Progenitor cell of endocrine pancreas (in vitro differentiated cells): ENCODE measurements at places on chromosomes 7 and 10.

GRCh38 chr7:41449694-41450093 lies 253.2 kb downstream of the INHBA start:
- no peak for DNase-seq

- no peak for DNase-seq
These were observed 11.1 kb downstream of the STK17A start for GRCh38 chr7:43594020-43594419.

DNA sequence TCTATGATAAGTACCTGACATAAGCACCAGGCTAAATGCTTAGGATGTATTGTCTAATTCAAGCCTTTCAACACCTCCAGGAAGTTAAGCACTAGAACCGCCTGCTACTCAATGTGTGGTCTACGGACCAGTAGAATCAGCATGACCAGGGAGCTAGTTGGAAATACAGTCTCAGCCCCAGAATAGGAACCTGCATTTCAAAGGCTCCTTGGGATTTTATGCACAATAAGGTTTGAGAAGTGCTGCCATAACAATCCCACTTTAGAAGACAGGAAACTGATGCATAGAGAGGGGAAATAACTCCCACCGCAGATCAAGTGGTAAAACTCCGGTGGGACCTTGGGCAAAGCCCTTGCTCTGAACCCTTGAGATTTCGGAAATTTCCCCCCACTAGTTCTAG lies 8.8 kb upstream of the DUSP5 start:
- no peak for DNase-seq

- no peak for DNase-seq
These were observed 78.4 kb downstream of the NHLRC2 start for GRCh38 chr10:113932854-113933253.

GRCh38 chr10:86368046-86368445 lies 1.5 kb upstream of the GRID1 start:
- no peak for DNase-seq

DNA sequence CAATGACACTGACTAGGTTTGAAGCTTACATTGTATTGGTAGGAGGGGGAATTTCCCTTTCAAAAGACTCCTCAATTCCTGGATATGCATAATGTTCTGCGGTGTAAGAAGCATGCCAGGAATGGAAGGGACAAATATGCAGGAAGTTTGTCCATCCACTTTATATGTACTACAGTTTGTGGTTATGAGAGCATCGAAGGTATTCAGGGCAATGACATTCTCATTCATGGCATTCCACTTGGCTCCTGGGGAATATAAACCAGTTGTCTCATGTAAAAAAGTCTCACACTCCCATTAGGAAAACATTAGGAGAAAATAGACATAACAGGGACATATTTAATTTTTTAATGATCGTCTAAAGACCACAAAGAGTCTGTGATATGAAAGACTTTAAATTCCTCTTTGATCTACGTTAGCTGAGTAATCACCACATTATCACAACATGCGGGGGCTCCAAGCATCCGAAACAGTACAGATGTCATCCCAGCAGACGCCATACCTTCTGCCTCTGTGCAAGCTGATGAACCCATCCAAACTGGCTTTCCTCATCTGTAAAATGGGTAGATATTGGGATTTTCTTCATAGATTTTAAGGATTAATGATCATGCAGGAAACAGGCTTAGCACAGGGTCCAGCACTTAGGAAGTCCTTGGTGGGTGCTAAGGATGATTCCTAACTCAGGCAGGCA lies 675.3 kb downstream of the INHBA start:
- no peak for DNase-seq

- no peak for DNase-seq
These were observed 28.7 kb downstream of the PRSS2 start for GRCh38 chr7:142799437-142799835.

GRCh38 chr10:104589431-104589830 lies 51.7 kb upstream of the SORCS3 start:
- DNase-seq = no peak

- no peak for DNase-seq
These were observed 374.7 kb upstream of the VWC2 start for GRCh38 chr7:49398746-49399145.

- DNase-seq = no peak
These were observed 1.9 kb downstream of the SYPL1 start for GRCh38 chr7:106110238-106110560.

DNA sequence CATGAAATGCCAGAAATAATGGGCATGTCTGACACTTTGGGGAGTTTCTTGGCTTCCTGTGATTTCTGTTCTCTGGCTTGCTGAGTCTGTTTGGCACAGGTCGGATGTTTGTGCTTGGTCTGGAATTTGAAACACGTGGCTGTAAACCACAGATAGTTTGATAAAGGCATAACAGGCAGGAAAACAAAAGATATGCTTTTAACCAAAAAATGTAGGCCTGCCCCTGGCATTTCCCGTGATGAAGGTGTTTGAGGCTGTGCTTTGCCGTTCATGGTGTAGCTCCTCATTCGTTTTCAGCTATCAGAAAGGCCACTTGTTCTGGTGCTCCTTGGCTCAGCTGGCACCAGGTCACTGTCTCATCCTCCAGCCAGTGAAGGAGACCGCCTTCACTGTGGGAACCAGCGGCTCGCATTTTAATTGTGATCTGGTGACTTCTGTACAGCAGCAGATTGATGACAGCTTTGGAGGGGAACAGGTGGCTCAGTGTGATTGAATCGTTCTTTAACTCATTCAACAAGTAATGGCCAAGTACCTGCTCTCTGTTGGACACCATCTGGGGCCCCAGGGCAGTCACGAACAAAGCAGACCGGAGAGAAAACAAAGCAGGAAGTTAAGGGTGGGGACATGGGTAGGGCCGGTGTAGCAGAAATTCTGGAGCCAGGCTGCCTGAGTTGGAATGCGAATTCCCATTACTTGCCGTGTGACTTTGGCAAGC lies 111.5 kb downstream of the CCNY start:
- DNase-seq = no peak

GRCh38 chr7:33458581-33458980 lies 329.2 kb downstream of the BBS9 start:
- no peak for DNase-seq

- no peak for DNase-seq
These were observed 82.7 kb upstream of the GPR22 start for GRCh38 chr7:107387128-107387527.

GRCh38 chr10:89633484-89633883 lies 11.6 kb downstream of the PANK1 start:
- DNase-seq = no peak

DNA sequence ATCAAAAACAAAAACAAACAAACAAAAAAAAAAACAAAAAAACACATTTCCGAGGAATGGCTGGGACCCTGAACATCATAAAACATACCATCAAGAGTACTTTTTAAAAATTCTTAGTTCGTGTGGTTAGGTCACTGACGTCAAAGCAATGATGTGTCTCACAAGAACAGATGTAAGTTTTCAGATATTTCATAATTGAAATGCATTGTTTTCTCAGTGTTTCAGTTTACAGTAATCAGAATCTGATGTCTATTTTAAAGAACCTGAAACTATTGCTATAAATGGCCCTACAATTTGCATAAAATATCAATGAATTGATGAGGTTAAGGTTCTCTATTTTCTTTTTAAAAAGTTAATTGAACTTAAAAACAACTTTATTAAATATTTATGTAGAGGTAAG lies 103.7 kb upstream of the HGF start:
- no peak for DNase-seq

DNA sequence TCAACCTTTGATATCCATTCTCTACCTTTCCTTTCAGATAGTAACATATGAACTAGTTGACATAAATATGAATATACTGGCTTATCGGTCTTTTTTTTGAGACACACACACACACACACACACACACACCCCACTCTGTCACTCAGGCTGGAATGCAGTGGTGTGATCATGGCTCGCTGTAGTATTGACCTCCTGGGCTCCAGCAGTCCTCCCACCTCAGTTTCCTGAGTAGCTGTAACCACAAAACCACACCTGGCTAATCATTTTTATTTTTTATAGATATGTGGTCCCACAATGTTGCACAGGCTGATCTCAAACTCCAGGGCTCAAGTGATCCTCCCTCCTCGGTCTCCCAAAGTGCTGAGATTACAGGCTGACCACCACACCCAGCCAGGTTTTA lies 14.2 kb upstream of the NT5C3A start:
- no peak for DNase-seq

DNA sequence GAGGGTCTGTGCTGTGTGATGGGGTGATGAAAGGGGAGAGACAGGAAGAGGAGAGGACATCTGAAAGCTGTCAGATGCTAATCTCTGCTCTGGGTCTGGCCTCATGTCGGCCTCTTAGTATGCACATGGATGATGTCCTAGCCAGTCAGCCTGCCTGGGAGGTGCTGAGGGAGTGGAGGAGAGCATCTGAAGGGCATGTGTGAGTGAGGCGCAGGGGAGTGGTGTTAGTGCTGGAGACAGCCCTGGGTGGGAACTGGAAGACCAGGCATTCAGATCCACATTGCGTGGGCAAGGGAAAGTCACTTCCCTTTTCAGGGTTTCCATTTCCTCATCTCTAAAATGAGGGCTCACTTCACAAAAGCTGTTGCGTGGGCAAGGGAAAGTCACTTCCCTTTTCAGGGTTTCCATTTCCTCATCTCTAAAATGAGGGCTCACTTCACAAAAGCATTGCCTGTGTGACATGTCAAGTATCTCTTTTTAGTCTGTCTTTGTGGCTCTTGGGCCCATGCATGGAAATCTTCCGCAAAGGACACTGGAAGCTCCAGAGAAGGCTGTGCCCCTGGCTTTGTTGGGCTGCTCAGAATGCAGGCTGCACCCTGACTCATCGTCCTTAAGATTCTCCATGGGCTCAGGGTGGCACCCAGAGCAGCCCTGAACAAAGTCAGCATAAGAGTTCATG lies 10.0 kb downstream of the SFTPD start:
- no peak for DNase-seq

GRCh38 chr7:130305433-130306042 lies 12.6 kb downstream of the CPA4 start:
- no peak for DNase-seq

GRCh38 chr10:121250995-121251764 lies 347.1 kb downstream of the FGFR2 start:
- no peak for DNase-seq

DNA sequence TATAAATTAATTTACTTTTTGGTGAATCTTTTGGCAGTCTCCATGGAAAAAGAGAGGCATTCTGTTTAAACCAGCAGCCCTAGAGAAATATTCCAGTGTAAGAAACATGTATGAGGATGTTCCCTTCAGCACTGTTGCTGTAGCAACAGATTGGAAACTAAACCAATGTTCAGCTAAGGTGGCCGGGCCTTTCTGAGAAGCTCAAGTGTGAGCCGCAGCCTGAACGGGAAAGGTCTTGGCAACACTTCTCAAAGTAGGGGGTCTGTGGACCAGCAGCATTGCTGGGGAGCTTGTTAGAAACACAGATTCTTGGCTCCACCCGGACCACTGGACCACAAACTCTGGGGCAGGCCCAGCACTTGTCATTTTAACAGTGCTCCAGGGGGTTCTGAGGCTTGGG lies 36.2 kb downstream of the RAMP3 start:
- DNase-seq = no peak

DNA sequence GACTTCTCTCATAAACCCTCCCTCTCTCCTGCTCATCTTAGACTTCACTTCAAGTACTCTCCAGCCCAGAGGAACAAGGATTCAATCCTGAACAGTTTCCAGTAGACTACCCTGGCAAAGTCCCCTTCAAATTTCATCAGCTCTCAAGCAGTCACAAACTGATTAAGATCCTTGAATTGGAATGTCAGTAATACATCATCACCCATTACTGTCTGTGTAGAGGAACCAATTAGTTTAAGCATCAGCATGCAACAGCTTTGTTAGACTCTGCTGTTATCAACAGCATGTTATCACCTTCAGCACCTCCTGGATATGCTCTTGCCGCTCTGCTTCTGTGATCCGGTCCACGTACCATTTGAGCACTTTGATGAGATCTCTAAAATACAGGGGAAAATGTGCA lies 307.0 kb upstream of the IMMP2L start:
- DNase-seq = no peak

DNA sequence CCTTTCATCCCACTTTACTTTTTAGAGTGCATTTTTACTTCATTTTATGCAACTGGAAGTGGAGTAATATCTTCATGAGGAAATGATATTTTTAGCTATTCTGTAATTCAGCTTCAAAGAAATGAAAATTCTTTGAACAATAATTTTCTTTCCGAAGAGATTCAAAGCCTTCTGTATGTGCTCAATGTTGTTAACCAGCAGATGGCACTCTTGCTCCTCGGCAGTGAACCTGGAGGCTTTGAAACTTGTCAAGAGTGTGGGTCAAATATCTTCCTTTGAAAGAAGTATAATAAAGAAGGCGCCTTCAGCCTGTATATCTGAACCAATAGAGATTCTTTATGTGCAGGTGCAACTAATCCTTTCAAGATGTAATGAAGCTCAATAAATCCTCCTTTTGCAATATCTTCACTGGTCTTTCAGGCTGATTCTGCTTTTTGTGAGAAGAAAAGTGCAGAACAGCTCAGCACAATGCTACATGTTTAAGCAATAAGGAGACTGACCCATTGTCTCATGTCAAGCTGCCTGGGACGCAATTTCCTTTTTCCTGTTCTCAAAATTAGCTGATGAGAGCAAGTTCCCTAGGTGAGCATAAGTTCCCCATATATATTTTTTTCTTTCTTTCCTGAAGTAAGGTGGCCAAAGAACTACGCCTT lies 258.4 kb downstream of the SEMA3A start:
- peak; percentile 44 for DNase-seq

- no peak for DNase-seq
These were observed 365.7 kb downstream of the GPR37 start for GRCh38 chr7:124399941-124400340.

GRCh38 chr7:83528925-83529423 lies 120.0 kb downstream of the SEMA3E start:
- no peak for DNase-seq

DNA sequence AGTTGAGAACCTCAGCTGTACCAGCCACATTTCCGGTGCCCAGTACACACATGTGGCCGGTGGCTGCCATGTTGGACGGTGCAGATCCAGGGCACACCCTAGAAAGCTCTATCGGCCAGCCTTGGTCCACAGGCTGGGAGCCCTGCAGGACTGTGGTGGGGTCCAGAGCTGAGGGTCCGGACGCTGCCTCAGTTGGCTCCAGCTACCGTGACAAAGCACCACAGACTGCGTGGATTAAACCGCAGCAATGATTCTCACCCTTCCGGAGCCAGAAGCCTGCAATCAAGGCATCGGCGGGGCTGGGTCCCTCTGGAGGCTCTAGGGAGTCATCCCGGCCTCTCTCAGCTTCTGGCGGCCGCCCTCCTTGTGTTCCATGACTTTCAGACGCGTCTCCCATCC lies 50.1 kb downstream of the PDGFA start:
- DNase-seq = no peak

- no peak for DNase-seq
These were observed 32.8 kb upstream of the PHF14 start for GRCh38 chr7:10940704-10941355.
